ENCODE measurements at places on chromosomes 16 and 17.

DNA sequence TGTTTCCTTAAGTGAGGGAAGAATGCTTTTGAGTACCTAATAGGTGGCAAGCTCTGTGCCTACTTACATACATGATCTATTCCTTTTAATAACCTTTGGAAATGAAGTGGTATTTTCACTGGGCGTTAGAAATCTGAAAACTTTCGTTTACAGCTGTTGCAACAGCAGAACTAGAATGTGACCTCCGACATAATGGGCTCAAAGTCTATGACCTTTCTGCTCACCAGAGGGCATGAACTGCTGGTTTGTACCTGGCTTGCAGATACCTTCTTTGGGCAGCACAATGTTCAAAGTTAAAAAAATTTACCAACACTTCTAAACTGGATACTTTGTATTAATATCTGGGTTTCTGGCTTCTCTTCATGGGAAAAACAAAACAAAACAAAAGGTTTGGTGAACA is 24.3 kb downstream of the CA4 start:
- DNase-seq, result no peak

DNA sequence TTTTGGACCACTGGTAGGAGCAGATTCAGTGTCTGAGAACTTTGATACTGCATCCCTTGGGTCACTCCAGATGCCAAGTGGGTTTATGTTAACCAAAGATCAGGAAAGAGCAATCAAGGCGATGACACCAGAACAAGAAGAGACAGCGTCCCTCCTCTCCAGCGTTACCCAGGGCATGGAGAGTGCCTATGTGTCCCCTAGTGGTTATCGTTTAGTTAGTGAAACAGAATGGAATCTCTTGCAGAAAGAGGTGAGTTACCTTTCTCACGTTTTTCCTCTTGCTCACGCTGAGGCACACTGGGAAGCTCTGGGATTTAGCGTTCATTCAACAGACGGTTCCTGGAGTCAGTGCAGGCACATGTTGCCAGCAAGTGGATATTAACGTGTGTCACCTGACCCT is 58.0 kb downstream of the NUP88 start:
- no peak for DNase-seq

DNA sequence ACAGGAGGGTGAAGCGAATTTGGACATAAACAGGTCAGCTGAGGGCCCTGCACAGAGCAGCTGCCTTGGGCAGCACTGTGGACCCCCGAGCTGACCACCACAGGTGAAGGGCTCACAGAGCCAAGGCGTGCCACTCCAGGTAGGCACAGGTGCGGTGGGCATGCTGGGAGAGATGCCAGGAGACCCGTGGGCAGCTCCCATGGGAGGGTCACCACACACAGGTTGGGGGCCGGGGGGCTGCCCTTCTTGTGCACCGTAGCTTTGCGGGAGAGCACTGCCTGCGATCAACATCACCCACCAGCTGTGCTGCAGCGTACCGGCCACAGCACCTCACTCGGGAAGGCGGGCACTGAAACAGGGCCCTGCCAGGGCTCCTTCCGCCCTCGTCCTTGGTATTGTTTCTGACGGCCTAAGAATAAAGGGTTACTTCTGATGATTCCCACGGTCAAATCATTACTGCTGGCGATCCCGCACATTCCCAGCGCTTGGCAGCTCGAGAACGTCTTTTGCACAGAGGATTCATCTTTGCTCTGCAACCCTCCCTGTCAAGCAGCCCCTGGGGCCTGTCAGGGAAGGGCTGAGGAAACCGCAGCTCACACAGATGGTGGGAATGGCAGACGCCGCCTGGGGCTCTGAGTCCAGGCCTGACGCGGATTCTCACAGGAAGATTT is 181.7 kb downstream of the BANP start:
- DNase-seq, result no peak

- DNase-seq, result no peak
Measured at GRCh38 chr17:1755252-1755826, 6.5 kb upstream of the SERPINF1 start.

- no peak for DNase-seq
Measured at GRCh38 chr17:74037320-74037719, 166.2 kb upstream of the RPL38 start.

- no peak for DNase-seq
Measured at GRCh38 chr16:22862046-22862445, 48.1 kb downstream of the HS3ST2 start.

DNA sequence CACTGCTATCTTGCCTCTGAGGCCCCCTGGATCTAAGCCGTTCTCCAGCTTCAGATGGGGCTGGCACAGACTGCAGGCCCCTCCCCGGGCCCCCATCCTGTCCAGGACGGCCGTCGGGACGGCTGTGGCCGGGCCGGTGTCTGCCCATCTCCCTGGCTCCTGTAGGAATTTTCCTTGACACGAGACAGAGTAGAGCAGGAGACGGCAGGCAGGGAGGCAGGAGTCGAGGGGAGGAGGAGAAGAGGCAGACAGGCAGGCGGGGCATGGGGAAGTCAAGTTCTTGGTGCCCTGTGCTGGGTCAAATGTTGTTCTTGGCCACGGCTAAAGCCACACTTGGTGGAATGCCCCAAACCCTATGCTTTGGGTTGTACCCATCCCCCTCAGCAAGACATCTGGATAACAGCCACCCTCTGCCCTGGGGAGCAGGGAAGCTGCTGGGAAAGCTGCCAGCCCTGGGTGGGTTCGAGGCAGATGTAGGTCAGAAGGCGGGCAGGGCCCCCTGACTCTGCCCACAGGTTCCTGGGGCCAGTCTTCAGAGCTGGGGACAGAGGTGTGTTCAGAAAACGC is 4.0 kb downstream of the C1QTNF1 start:
- peak; percentile 11 for DNase-seq

DNA sequence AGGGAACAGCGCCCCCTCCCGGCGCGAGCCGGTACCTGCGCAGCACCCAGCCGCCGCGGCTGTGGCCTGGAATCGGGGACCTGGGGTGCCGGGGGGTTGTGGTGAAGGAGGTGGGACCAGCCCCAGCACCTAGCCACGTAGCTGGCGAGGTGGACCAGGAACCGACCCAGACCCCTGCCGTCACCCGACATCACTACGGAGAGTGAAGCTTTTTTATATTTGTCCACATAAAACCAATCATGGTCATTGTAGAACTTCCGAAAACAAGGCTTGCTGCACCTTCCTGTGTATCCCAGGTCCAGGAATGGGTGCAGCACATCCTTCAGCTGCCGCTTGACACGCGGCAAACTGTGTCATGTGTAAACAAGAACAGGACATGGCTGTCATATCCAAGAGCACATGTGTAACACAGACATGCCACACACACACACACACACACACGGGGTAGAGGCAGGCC is 1.3 kb downstream of the HBQ1 start:
- DNase-seq, result no peak

DNA sequence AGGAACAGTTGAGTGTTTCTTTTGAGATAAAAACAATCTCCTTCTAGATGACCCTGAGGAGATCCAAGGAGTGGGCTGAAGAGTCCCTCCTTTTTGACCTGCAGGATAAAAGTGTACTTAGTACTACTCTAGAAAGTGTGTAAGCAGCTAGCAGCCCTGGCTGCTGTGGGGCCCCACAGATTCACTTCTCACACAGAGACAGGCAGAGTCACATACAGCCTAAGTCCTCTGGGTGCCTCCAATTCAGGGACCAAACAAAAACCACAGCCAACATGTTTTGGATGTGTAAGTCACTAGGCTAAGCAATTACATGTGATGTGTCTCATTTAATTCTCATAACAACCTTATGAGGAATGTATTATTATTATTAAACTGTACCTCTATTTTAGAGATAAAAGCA is 97.1 kb downstream of the TMEM100 start:
- DNase-seq, result no peak

- DNase-seq, result no peak
Measured at GRCh38 chr16:64996641-64997040, 125.2 kb downstream of the CDH11 start.

DNA sequence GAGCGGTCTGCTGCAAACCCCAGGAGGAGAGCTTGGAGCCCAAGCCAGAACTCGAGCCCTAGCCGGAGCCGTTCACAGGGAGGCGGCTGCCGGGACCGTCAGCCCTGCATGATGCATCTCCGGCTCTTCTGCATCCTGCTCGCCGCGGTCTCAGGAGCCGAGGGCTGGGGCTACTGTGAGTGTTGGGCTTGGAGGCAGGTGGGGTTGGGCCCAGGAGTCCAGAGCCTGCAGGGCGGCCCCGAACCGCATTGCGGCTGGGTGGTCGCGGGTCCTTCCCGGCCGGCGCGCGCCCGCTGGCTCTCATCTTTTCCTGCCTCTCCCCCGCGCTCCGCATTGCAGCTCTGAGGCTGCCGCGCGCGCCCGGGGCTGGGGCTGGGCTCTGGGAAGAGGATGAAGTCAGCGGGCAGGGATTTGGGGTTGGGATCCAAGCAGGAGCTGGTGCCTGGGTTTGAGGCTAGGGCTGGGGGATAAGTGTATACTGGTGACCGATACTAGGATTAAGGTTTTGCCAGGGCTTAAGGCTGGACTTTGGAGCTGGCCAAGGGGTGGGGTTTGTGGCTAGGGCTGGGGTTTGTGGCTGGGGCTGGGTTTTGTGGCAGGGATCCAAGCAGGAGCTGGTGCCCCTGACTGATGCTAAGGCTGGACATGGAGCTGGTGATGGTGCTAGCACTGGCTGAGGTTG is 532 bp downstream of the CNTNAP1 start:
- DNase-seq, result no peak

DNA sequence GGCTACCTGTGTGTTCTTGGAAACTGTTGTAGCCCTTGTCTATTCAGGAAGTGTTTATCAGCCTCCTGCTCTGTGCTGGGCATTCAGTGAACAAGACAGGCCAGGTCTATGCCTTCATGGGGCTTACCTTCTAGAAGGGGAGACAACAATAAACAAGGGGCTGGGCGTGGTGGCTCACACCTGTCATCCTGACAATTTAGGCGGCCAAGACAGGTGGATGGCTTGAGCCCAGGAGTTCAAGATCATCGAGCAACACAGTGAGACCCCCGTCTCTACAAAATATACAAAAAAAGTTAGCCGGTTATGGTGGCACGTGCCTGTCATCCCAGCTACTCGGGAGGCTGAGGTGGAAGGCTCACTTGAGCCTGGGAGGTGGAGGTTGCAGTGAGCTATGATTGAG is 5.5 kb upstream of the GSG1L start:
- no peak for DNase-seq

DNA sequence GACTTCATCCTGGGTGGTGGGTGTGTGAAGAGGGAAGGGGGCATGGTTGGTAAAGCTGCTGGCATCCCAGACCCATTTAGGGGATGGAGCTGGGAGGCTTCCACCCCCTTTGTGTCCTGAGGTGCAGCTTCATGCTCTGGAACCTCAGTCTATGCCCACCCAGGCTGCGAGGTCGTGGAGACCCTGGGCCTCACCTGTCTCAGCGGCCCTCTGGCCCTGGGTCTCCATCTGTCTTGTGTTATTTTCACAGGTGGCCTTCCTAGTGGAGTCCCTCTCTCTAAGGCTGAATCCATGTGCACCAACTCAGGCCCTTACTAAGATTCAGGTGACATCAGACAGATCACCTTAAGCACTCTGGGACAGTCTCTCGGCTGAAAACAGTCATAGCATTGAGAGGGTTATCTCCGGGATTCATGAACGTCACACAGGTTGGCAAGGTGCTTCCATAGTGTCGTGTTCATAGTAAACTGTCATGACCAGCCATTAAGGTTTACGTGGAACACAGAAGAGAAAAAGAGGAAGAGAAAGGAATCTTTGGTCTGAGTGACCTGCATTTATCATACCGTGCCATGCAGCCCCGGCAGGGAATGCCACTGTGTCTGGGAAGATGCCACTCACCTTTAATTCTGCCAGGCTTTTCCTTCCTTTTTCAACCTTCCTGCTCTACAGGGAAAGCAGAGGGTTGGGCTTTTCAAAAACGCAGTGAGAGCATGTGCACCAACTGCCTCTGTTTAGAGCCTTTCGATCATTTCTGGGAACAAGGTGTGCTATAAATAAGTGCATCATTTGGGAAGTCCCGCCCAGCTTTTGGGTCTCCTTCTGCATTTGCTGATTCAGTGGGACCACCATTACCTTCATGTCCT is 4.5 kb upstream of the FOXL1 start:
- DNase-seq, result no peak

DNA sequence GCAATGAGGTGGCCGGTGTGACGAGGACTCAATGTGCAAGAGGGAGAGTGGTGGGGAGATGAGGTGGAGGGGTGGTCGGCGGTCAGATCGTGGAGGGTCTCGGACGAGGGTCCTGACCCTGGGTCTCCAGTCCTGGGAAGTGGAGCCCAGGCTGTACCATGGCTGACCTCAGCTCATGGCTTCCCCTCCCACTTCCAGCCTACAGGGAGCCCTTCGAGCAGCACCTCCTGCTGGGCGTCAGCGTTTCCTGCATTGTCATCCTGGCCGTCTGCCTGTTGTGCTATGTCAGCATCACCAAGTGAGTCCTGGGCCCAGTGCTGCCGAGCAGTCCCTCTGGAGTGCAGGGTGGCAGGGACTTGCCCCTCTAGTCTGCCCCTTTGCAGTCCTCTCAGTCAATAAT is 41.8 kb downstream of the IL4R start:
- DNase-seq, result no peak

DNA sequence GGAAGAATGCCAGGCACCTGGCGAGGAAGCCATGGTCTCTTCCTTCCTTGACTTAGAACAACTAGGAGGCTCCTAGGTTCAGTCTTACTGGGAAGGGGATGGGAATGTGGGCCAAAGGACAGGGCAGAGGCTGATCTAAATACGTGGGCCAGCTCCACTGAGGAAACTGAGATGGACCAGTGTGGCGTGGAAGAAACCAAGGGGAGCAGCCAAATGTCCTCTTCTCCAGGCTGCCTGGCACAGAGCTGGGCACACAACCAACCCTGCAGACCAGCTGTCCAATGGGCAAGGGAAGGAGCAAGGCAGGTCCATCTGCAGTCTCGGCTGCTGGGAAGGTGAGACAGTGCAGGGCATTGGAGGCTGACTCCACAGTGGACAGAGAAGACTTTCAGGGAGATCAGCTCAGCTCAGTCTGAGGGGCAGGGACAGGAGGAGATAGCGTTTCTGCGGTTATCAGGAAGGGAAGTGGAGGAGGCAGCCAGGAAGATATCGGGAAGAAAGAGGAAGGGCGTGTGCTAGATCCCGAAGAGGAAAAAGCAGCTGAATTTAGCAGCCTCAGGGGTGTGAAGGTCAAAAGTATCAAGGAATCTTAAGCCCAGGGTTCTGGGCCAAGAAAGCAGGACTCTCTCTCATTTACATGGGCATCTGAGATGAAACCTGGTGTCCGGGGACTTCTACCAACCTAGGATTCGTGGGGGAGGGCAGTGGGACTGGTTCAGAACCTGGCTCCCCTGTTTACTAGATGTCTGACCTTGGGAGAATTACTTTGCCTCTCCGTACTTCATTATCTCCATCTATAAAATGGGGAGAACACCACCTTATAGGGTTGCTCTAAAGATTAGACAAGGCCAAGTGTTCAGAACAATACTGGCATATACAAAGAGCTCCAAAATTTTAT is 1.8 kb downstream of the KIFC3 start:
- no peak for DNase-seq

DNA sequence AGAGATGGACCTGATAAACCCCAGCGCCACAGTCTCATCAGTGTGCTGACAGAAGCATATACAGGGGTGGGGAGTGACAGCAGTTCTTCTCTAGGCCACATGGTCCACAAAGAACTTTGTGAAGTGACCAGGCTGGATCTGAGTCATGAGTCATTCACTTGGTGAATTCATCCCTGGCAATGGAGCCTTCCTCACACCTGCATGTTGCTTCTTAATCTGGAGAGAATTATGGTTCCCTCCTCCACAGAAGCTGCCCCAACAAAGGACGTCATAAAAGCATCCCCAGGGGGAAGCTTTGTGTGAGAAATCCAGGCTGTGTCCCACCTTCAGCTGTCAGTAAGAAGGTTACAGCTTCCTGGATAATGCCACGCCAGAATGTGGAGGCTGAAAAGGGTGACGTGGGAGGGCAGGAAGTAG is 215.6 kb upstream of the MAF start:
- no peak for DNase-seq

GRCh38 chr16:28964496-28964895 is 10.1 kb upstream of the SPNS1 start:
- no peak for DNase-seq

- DNase-seq, result no peak
Measured at GRCh38 chr16:86929057-86929871, 350.9 kb downstream of the FOXL1 start.

Data from activated B cell treated with CpG ODN at 0.5 μM for 24 hours (primary cell).